CD4-positive, alpha-beta T cell treated with Interleukin-21 for 1 hour (primary cell): ENCODE measurements at places on chromosomes 3 and 15.

DNA sequence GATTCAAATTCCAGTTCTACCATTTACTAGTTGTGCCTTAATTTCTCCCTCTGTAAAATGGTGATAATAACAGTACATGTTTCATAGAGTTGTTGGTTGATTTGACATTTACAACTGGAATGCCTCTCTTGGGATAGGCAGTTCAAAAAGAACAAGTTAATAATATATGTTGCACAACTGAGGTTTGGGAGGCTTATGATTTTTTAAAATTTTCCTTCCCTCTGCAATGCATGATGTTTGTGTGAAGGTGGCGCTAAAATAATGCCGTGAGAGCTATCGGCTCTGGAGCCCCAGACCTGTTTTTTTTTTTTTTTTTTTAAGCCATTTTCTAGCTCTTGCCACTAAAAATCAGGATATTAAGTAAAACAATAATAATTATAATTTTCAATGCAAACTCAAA, 18.6 kb downstream of the DNAJB11 start:
- DNase-seq = no peak

DNA sequence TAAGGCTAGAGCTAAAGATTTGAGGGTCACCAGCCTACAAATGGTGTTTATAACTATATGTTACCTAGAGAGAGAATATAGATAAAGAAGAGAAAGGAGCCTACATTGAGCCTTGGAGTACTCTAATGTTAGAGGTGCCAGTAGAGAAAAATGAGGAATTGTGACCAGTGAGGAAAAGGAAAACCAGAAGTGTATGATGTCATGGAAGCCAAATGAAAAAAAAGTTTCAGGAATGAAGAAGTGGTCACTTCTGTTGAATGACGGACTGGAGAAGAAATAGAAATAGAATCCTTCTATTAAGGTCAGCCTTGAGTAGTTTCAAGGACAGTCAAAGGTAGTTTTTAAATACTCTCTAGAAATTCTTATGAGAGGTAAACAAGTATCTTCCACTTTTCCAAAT, 51.2 kb upstream of the MLF1 start:
- DNase-seq = no peak

- DNase-seq = no peak
Measured at GRCh38 chr15:99010768-99011167, 3.2 kb upstream of the PGPEP1L start.

- no peak for DNase-seq
Measured at GRCh38 chr3:158110658-158111018, 749 bp downstream of the RSRC1 start.

GRCh38 chr15:59739557-59740186, 50.6 kb upstream of the BNIP2 start:
- DNase-seq = no peak

- DNase-seq = peak; percentile 15
Measured at GRCh38 chr3:32245200-32245599, 6.7 kb downstream of the CMTM8 start.

DNA sequence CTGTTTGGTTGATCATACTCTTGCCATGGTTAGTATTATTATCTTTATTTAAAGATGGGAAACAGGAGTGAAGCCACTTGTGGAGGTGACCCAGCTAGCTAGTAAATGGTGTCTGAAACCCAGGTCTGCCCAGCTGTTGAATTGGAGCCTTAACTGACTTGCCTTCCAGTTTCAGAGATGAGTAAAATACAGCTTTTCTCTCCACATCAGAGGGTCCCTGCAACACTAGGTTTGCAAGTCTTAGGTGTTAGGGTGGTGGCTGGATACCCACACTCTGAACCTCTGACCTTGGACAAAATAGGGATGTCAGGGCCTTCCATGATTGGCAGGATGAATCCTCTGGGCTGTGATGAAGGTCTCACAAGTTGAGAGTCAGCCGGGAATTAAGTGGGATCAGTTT, 4.1 kb downstream of the FLNB start:
- DNase-seq = no peak

DNA sequence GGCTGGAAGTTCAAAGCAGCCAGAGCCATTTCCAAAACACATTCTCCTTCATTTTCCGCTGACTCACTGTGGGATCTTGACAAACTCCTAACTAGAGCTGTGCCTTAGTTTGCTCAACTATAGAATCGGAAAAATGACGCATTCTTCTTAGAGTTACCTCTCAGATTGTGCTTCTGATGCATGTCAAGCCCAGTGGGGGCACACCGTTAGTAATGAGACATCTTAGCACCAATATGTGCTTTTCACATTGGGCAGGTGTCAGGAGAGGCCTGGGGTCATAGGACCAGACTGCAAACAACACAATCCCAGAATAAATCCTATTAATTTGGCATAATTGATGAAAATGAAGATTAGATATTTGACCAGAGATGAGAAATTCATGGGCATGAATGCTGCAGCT, 71.3 kb upstream of the UBE3A start:
- DNase-seq = no peak

- no peak for DNase-seq
Measured at GRCh38 chr15:91780387-91780786, 73.1 kb upstream of the SLCO3A1 start.

- no peak for DNase-seq
Measured at GRCh38 chr3:105844704-105845103, 24.1 kb downstream of the CBLB start.

- DNase-seq = no peak
Measured at GRCh38 chr3:139293665-139294023, 50.2 kb upstream of the MRPS22 start.

DNA sequence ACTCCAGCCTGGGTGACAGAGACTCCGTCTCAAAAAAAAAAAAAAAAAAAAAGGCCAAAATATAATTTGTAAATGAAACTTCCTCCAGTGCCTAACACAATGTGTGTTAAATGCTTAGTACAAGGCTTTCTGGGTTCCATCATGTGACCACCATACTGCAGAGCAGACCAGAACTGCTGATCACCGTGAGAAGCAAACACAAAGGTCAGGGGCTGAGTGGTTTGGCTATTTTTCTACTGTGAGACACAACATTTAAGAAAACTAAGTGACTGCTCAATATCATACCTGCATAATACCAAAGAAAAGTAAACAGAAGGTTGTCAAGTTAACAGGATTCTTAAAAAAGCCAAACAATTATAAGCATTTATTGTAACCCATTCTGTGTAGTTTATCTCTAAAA, 13.2 kb downstream of the ABCC5 start:
- no peak for DNase-seq

DNA sequence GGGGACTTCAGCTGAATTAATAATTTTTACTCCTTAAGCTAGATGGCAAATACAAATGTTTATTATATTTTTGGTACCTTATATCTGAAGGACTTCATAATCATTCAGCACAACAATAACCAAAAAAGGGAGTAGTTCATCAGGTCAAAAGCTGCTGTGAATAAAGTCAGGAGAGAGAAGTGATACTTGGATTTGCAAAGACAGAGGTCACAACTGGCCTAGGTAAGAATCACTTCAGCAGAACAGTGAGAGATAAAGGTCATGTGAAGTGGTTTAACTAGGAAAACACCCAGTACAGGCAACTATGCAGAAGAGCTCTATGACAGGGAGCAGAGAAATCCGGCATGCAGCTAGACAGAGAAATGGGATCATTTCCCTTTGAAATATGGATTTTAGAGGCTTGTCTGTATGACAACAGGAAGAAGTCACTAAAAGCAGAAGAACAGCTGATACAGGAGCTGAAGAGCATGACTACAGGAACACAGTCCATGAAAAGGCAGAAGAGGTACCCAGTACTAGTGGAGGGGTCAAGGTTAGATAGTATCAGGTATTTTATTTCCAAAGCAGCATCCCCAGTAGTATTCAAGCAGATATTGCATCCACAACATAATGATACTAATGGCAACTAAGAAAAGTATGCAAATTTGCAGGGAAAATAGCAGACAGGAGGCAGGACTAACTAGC, 25.7 kb downstream of the ZMAT3 start:
- no peak for DNase-seq

DNA sequence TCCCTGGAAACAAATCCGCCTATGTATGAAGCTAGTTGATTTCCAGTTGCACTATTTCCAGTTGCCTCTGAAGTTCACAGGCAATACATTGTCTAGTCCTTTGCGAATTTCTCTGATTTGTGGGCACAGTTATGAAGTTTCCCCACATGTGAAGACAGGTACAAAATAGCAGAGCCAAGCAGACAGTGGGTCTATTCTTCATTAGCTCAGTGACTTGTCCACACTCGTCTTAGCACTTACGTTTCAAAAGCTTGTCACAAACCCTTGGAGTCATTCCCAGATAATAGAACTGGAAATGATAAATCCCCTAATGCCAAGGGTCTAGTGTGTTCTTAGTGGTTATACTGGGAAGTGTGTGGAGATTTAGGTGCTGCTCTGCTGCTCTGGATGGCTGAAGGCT, 14.5 kb downstream of the SRPRB start:
- DNase-seq = no peak

DNA sequence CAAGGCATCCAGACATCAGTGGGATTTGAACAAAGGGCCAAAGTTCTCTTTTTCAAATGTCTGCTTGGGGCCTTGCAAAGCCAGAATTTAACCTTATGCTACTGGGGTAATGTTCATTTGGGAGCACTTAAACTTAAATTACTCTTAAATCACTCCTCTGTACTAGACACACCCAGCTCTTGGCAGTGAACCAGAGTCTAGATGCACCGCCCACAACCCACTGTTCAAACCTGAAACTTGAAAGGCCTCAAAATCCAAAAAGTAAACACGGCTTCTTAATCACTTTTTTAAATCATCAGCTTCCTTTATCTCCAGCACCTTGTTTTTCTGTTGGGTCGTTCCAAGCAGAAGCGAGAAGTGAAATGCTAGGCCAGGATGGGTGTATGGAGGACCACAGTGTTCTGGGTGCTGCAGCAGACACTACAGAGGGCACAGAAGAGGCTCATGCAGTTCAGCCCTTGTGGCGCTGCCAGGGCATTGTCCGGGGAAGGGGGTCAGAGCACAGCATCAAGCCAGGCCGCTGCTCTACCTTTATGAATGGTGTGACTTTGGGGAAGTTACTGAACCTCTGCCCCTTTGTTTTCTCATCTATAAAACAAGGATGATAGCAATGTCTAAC, 28.8 kb downstream of the MECOM start:
- no peak for DNase-seq

DNA sequence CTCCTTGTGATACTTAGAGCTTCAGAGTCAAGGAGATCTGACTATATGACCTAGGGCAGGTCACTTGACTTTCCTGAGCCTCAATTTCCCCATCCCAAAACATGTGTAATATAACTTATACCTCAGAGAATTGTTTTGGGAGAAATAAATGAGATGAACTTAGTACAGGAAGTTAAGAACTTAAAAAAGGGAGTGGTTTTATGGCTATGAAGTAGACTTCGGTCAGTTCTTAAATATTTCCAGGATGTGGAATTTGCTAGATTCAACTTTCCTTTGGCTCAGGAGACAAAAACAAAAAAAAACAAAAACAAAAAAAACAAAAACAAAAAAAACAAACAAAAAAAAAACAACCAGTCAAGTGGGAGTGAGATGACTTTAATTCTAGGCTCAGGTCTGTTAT, 116.7 kb downstream of the EDEM1 start:
- DNase-seq = no peak

DNA sequence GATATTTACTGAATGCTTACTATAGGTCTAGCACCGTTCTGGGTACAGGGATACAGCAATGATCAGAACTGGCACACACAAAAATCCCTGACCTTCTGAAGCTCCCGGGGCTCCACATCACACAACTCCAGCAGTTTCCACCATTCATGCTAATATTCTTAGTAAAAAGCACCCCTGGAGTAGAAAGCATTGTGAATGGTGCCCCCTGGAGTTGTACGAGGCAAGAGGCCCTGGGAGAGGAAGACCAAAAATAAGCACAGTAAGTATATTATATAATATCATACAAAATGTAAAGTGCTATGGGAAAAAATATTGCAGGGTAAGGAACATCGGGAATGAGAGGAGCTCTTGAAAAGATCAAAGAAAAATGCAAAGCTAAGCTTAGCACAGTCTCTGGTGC, 790 bp upstream of the SRGAP3 start:
- no peak for DNase-seq

- no peak for DNase-seq
Measured at GRCh38 chr3:144312702-144313101, 341.1 kb downstream of the DIPK2A start.

GRCh38 chr3:9861201-9861600, 17.4 kb upstream of the RPUSD3 start:
- DNase-seq = no peak

DNA sequence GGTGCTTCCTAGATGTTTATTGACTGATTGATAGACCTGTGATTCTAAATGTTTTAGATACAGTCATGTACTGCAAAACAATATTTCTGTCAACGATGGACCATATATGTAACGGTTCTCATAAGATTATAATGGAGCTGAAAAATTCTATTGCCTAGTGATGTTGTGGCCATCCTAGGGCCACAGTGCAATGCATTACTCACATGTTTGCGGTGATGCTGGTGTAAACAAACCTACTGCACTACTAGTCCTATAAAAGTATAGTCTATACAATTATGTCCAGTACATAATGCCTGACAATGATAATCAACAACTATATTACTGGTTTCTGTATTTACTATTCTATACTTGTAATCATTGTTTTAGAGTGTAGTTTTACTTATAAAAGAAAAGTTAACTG, 46.8 kb downstream of the CHST2 start:
- no peak for DNase-seq

- DNase-seq = peak; percentile 34
Measured at GRCh38 chr3:167740961-167741587, 5.6 kb downstream of the SERPINI1 start.

DNA sequence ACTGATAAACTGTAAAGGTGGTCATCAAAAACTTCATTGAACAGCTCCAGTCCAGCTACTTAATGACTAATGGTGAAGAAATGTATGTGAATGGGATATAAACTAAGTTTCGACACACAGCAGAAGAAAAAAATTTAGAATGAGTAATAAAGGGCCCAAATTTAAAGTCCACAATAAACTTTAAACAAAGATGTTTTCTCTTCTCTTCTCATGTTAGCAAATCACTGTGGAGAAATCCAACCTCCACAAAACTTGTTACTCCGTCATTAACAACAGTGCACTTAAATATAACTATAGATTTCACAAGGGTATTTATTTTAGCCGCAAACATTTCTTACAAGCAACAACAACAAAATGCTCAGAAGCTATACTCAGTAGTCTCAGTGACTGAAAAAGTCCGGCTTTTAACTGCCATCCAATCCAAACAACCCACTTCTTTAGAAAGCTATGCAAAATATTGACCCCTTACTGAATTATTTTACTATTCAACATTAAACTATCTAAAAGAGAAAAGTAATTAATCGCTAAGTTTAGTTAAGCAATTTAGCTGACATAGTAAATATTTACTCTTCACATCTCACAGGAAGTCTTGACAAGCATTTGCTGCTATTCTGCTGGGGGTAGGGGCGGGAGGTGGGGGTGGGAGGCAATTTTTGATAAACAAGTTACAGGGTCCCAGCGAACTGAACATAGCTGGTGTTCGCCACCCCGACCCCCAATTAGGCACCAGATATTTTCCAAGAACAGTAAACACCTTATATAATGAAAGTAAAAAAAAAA, 2.4 kb downstream of the IGF2BP2 start:
- DNase-seq = no peak

DNA sequence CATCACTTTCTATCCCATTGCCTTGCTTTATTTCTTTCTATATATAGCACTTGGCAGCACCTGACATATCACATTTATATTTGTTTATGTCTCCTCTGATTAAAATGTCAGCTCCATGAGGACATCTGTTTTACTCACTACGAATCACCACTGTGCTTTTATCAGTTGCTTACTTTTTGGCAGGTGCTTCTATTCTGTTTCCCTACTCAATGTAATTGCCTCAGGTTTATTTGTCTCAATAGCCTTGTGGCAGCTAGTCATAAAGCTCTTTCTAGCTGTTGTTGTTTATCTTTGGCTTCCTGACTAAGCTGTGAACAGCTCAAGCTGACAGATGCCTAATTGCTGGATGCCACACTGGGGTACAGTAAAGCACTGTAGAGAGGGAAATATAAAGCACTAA, 85.5 kb downstream of the VPS13C start:
- no peak for DNase-seq
